ENCODE measurements at places on chromosomes 11 and 22.

DNA sequence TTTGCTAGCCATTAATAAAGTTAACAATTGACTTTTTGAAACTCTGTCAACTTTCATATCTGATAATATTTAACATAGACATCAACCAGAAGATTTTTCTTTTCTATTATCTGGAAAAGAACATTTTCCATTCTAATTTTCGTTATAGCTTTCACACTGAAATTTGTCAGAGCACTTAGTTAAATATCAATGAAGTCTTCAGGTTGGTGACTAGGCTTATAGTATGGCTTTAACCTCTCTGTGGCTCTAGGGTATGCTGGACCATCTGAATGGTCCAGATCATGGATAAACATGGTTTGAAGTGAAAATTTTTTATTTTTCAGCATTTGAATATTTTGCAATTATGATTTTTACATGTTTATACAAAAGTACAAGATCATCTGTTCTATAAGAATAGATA is 548.1 kb downstream of the CNTN5 start:
- no peak for DNase-seq

DNA sequence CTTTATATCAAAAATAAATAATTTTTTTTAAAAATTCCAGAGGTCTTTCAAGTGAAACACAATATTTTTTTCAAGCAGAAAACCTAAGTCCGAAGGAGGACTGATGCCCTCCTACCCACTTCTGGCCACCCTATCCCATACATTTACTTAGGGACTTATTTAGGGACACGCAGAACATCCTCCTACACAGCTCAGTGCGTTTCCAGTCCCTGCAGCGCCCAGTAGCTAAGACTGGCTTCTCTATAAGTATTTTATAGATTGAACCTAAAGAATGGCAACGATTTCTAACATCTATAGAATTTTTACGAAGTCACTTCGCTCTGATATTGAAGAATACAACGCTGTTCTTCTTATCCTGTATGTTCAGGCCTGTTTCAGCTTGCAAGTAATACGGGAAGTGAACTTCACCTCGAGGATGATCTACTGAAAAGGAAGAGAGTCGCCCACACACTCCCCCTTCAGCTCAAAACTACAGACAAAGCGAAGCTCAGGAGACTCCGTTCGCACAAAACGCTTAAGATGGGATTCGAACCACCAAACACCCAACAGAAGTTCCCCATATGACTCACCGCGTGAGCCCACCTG is 328 bp downstream of the CHEK2 start:
- DNase-seq: no peak

- no peak for DNase-seq
Observed at GRCh38 chr11:976431-977160, 50.9 kb downstream of the AP2A2 start.

- DNase-seq: no peak
Observed at GRCh38 chr11:79550809-79551208, 110.0 kb upstream of the TENM4 start.

DNA sequence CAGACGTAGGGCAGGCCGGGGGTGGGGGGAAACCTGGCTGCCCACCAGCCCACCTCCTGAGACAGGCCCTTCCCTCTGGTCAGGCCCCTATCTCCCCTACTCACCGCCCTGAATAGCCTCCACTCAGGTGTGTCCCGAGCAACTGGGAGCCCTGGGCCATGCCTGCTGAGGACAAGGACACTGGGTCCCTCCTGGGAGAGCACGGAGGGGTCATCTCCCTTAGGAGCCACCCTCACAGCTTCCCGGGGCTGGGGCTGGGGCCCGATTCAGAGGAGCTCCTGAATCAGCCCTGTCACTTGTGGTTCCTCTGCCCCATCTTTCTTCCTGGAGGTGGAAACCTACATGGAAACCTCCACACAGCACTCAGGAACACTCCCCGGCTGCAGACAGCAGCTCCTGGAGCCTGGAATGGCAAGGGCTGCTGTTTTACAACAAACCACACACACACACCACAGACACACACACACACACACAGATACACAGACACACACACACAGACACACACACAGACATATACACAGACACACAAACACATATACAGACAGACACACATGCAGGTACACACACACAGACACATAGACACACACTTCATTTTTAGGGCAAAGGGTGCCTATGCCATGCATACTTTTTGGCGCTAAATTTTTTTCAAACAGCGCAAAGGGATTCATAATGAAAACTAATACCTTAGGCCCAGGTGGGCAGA is 9.6 kb upstream of the EMID1 start:
- no peak for DNase-seq

GRCh38 chr11:16775614-16776283 is 37.3 kb downstream of the C11orf58 start:
- DNase-seq: no peak

- DNase-seq: no peak
Observed at GRCh38 chr22:32590556-32590955, 115.9 kb downstream of the FBXO7 start.

DNA sequence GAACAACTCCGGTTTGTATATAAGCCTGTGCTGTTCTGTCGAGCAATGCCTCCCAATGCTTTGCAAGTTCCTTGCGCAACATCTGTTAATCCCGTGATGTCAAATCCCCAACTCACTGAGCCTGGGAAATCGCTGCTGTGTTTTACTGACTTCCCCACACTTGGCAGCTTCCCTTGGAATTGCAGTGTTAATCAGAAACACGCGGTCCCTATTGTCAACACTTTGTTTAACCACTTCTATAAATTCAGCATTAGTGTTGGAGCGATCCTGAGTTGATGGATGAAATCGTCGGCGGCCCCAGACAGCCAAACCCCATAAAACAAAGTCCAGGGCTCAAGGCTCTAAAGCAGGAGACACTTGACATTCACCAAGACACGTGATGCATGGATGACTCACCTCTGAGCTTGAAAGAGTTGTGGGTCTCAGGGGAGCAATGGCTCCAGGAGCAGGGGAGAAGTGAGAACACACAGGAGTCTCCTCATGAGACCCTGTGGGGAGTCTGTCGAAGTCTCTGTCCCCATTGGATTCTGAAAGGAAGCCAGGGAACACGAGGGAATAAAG is 555.3 kb downstream of the MIAT start:
- peak; percentile 71 for DNase-seq

DNA sequence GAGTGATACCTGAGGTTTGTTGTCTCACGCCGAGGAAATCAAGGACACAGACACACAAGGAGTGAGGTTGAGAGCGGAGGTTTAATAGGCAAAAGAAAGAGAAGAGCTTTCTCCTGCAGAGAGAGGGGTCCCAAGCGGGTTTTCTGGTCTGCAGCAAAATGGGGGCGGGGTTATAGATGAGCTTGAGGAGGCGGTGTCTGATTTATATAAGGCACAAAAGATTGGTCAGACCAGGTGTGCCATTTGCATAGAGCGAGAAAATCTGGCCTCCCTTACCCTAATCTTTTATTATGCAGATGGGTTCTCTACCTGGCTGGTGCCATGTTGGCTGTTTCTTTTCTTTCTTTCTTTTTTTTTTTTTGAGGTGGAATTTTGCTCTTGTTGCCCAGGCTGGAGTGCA is 11.8 kb downstream of the C11orf96 start:
- no peak for DNase-seq

DNA sequence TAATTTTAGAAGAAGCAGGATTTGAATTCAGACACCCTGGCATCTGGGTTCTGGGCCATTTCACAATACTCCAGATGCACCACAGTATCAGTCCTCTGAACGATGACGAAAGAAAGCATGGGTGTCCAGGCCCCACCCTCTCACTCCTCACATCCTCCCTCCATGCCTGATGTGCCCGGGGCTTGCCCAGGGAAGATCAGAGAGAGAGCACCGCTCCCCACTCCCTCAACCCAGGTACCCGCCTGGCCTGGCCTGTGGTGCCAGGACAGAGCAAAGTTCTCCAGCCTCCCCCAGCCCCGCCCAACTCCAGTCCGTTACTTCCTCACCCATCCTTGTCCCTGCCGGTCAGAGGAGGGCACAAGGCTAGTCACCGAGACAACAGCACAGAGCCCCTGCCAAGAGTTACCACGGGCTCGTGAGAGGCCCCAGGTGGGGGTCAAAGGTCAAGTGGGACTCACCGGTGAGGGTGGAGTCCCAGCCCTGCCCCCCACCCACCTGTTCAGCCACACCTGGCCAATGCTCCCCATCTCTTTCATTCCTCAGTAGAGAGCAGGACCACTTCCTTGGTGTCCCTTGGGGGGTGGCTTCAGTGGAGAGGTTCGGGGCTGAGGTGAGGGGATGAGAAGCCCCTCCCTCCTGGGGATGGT is 8.1 kb downstream of the BCL9L start:
- no peak for DNase-seq

- no peak for DNase-seq
Observed at GRCh38 chr11:335779-336658, 15.4 kb upstream of the IFITM3 start.

- no peak for DNase-seq
Observed at GRCh38 chr11:92767416-92767815, 202.0 kb upstream of the MTNR1B start.

DNA sequence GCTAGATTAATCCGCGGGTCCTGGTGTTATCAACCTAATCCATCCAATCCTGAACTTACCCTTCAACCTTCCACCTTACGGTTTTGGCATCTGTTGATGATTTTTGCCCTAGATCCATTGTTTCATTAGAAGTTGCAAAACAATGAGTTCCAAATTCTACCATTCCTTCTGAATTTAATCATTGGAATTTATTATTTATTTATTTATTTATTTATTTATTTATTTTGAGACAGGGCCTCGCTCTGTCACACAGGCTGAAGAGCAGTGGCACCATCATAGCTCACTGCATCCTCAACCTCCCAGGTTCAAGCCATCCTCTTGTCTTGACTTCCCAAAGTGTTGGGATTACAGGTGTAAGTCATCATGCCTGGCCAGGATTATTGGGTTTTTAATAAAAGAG is 20.3 kb upstream of the VPS37C start:
- no peak for DNase-seq

- DNase-seq: no peak
Observed at GRCh38 chr11:79514695-79515094, 73.9 kb upstream of the TENM4 start.

DNA sequence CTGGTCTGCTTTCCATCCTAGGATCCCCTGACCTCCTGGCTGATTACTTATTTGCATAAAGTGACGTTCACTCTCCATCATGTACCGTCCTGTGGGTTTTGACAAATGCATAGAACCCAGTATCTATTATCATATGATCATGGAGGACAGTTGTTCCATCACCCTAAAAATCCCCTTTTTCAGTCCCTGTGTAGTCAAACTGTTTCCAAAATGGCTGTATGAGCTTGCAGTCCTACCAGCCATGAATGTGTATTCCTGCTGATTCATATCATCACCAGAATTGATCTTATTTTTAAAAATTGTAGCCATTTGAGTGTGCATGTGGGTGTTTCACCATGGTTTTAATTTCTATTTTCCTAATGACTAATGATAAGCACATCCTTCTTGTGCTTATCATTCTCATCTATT is 108.8 kb downstream of the MPPED1 start:
- no peak for DNase-seq

- DNase-seq: peak; percentile 35
Observed at GRCh38 chr22:46829941-46830715, 67.7 kb downstream of the TBC1D22A start.

GRCh38 chr11:112597286-112597790 is 336.7 kb upstream of the PLET1 start:
- DNase-seq: no peak

DNA sequence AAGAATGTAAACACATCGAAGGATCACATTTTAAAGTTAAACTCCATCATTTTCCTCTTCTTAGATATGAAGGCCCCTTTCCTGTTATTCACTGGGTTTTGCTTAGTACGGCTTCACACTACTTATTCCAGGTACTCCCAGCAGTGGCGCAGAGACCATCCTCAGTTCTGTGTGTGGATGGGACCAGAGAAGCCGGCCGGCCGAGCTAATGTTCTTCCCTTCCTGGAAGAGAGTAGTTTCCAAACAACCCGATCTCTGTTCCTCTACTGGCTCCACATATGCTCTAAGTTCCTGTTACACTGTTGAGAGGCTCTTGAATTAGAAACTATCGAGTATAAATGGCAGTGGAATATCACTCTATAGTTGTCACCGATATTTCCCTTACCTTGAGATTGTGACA is 684 bp upstream of the NFRKB start:
- DNase-seq: no peak

DNA sequence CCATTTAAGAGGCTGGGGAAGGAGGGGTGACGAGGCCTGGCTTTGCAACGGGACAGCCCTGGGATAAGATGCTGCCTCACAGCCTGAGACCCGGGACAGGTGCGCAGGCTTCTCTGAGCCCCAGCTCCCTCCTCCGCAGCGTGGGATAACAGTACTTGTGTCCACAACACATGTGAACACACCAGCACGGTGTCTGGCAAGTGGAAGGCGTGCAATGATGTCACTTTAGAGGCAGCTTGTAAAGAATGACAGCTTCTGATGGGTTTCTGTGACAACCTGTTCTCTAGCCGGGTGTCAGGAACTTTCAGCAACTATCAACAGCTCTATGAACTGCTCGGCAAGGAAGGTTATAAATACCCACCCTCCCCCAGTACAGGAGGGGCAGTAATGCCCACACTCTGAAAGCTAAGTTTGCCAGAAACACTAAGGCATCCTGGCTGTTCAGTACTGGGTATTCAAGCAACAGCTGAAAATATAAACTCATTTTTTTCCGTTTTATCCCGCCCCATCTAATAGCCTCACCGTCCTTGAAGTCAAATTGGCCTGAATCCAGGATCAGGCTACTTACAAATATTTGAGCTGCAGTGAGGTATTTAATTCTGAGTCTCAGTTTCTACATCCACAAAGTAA is 59.7 kb downstream of the MYH9 start:
- DNase-seq: no peak

GRCh38 chr11:134822897-134823296 is 410.9 kb upstream of the B3GAT1 start:
- no peak for DNase-seq
